Activated CD4-positive, alpha-beta T cell treated with anti-CD3 and anti-CD28 coated beads, Interleukin-2, Interleukin-6, amounts not matched to agents 100 ng/mL and 50 ng/mL, durations not matched to agents 16 hours and 8 hours (primary cell): ENCODE measurements at places on chromosomes 6 and 20.

GRCh38 chr6:19705606-19706005, 131.6 kb upstream of the ID4 start:
- DNase-seq = no peak

DNA sequence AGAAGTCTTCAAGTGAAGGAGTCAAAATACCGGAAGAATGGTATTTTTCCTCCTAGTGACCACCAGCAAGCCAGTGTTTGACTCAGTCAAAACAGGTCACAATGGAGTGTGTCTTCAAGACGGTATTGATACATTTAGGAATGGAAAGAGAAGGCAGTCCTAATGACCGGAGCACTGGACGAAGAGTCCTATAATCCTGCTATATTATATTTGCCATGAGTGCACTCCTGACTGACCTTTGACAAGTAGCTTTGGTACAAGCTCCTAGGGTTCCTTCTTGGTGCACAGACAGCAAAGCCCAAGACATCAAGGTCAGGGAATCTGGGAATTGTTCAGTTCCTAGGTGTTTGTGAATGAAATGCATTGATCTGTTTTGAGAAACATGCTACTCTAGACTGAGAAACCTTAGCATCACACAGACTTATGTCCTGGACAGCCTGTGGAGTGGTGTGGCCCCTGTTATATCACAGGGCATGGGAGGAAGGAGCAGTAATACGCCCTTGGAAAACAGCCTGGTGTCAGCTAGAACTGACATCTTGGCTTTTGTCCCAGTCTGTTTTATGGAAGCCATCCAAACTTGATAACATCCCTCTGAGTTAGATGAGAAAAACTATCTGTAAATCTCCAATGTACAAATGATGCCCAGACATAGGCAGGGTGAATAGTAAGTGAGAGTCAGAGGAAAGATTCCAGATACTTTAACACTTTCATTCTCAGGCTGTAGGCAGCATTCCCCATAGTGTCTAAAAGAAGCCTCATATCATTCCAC, 18.5 kb downstream of the NOX3 start:
- DNase-seq = no peak

DNA sequence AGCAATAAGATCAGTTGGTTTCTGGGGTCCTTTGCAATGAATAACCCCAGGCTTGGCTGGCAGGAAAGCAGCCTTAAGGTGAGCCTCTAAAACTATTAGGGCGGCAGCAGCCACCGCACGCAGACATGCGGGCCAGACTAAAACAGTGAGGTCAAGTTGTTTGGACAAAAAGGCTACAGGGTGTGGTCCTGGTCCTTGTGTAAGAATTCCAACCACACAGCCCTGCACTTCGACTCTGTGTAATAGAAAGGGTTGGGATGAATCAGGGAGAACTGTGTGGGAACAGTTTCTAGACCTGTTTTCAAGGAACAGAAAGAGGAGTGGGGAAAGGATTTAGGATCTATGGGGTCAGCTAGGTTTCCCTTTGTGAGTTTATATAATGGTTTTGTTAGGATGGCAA, 237.6 kb downstream of the SMOC2 start:
- DNase-seq = no peak

DNA sequence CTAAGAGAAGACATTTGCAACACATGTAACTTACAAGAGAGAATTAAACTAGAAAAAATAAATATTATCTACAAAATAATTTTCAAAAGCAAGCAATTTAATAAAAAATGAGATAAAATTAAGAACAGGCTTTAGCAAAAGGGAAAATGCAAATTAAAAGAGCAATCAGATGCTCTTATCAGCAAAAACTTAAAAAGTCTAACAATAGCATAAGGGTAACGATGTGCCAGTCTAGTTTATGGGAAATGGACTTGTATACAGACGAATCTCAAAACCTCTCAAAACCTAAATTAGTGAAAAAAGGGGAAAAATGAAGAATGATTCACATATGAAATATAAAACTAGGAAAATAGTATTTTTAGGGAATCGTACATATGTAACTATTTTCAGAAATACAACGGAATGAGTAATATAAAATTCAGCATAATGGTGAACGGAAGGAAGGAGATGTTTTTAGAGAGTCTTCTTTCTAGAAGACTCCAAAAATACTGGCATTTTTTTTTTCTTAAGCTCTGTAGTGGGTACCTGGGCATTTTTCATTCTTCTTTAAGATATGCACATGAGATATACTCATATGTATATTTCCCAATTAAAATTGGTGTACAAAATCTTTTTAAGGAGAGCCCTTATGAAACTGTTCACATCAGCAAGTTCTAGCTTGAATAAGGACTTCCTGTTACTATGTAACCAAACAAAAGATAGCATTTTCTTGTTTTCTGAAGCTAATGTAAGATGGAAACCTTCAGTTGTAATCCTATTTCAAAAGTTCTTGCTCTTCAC, 927 bp upstream of the MANEA start:
- peak; percentile 14 for DNase-seq

DNA sequence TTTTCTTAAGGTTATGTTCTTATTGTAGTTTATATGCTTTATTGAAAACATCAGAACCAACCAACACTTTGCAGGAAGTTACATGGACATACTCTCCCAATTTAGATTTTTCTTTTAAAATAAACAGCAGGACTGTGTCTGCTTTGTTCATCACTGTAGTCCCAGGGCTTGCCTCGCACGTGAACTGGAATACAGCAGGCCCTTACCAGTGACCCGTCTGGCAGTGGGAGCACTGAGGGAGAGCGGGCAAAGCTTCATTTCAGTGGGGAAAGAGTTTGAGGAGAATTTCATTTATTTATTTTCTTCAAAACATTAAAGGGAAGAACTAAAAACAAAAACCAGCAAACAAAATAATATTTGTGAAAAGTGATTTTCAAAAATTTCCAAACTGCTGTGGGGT, 230.8 kb downstream of the PAX1 start:
- no peak for DNase-seq

DNA sequence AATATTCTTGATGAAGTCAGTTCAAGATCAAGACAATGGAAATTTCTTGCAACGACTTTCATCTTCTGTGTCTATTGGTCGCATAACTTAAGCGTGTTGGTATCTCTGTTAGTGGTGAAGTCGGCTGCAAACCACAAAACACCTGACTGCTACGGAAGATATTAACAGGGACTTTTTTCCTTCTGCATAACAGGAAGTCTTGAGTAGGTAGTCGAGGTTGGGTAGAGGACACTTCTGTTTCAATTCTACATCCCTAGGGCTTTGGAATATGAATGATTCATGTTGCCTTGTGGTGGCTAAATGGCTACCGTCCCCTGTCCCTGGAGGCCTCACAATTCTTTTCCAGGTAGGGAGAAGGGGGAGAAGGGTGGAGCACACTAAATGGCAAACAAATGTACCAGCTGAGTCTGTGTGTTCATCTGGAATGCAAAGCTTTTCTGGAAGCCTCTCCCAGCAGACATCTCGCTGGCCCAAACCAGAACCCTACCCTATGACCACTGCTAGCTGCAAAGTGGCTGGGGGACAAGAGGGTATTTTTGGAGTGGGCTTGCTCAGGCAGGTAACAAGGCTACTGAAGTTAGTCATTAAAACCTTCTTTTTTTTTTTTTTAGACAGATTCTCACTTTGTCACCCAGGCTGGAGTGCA, 34.6 kb upstream of the NKX2-2 start:
- peak; percentile 53 for DNase-seq

- DNase-seq = no peak
Measured at GRCh38 chr20:37494796-37495195, 26.3 kb upstream of the NNAT start.

GRCh38 chr6:168709991-168710390, 269.0 kb downstream of the SMOC2 start:
- no peak for DNase-seq

DNA sequence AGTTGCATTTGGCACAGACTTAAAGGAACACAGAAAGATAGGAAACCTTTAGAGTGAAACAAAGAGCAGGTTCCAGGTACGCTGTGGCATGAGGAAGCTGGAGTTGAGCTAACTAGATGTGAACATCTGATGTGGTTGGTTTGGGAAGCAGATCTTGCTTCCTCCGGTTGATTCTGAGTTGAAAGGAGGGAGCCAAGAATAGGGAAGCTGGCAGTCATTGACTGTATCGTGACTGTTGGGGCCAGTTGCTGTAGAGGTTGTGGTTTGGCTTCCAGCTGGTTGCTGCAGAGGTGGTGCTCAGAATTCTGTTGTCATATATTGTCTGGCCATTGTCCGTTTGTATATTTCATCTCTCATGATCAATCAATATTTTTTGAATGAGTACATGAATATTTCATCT, 325.9 kb downstream of the PLCB1 start:
- no peak for DNase-seq

- DNase-seq = no peak
Measured at GRCh38 chr6:132023490-132023889, 72.3 kb upstream of the CCN2 start.

- peak; percentile 24 for DNase-seq
Measured at GRCh38 chr20:50346374-50347283, 156.0 kb downstream of the CEBPB start.

DNA sequence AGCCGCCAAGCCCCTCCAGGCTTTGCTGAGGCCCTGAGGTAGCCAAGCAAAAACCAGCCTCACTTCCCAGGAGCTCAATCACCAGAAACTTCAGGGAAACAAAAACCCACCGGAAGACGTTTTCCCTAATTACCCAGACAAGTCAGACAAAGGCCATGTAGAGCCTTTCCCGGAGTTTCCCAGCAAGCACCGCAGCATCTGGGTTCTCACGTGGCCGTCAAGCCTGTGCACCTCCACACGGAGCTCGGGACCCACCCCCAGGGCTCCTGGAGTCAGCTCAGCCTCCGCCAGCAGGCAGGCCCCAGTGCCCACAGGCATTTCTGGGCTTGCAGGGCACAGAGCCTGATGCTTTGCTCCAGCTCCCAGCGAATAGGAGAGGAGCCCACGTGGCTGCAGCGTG, 10.1 kb upstream of the MRGBP start:
- no peak for DNase-seq

GRCh38 chr6:24240943-24241342, 114.9 kb downstream of the NRSN1 start:
- no peak for DNase-seq

GRCh38 chr20:38165966-38166702, 1.1 kb upstream of the TGM2 start:
- DNase-seq = no peak

DNA sequence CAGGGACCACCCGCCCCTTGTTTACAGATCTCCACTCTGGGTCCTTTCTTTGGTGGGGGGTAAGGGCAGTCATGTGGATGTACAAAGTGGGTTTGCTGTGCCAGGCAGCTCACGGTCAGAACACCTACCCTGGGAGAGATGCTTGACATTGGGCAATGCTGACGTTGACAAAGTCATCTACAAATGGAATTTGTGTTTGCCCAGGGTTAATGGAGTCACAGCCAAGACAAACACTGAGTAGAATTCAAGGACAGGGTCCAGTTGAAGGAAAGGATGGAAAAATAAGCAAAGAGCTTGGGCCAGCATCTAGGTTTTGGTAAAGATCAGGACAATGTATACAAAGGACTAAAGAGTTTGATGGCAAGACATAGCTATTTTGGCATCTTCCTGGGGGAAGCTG, 54.7 kb downstream of the MOCS1 start:
- no peak for DNase-seq

DNA sequence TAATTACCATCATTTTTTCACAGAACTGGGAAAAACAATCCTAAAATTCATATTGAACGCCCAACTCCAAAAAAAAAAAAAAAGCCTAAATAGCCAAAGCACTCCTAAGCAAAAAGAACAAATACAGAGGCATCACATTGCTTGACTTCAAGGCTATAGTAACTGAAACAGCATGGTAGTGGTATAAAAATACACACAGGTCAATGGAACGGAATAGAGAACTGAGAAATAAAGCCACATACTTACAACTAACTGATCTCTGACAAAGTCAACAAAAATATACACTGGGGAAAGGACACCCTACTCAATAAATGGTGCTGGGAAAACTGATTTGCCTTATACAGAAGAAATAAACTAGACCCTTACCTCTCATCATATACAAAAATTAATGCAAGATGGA, 89.6 kb downstream of the MRAP2 start:
- no peak for DNase-seq

DNA sequence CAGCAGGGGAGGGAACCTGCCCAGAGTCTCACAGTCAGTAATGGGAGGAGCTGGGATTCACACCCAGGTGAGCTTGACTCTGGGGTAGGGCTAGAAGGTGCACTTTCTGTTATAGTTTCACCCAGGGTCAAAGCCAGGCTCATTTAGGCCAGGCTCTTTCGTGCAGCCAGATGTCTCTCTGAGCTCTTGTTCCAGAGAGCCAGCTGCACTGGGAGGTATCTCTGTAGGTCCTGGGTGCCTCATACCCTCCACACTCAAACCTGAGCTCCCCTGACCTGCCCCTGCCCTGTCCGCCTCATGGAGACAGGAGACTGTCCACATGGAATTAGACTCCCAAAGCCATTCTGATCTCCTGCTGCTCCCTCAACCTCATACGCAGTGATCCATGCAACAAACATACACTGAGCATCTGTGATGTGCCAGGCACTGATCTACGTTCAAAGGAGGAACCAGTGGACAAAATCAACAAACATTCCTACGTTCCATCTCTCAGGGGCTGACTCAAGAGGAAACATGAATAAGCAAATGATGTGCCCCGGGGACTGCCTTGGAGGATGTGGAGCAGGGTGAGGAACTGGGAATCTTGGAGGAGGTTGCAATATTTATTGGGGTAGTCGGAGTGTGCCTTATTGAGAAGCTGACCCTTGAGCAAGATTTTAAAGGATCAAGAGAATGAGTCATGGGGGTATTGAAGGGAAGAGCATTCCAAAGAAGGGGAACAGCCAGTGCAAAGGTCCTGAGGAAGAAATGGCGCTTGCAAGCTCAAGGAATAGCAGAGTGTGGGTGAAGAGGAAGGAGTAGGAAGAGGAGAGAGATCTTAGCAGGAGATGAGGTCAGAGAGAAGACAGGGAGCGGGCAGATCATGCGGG, 71.3 kb upstream of the TOX2 start:
- no peak for DNase-seq

DNA sequence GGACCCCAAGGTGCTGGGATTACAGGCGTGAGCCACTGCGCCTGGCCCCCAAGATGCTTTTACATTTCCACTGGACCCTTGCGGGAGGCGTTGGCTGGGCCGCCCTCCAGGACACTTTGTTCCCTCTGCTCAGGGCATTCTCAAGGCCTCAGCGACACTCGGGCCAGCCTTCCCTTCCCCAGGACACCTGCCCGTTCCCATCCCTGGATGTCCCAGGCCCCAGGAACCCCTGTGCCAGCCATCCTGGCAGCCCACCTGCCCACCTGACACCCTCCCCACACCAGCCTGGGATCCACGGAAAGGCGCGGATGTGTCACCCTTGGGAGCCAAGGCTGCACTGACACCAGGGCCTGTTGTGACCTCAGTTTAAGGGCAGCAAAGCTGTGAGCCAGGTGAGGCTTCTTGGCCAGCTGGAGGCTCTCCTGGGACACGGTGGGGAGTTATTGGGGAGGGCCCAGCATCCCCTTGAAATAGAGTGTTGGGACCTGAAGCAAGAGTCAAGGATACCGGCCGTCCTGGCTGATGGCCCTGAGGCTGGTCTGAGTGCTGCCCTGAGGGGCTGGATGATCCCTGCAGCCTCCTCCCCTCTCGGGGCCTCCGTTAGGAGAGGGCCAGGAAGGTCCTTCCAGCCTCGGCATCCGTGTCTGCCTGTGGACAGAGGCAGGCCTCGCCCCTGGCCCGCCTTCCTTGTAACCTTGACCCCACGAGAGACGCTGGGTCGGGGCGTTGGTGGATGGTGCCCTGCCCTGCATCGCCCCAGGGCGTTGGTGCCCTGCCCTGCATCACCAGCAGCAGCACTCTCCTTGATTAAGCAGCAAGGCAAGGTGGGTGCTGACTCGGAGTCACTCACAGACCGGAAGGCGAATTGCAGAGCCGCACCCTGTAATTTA, 84.2 kb upstream of the BHLHE23 start:
- DNase-seq = no peak
